Fibroblast of villous mesenchyme (primary cell): ENCODE measurements at places on chromosomes 6 and 20. TPM values are rescaled to one million over a fixed set of nuclear protein-coding genes. Genes with fewer than 3 reads are reported as not detected.
A peak's percentile ranks its signal among the peaks of the same experiment; 100 is the strongest.

GRCh38 chr6:88748141-88748540, 215.3 kb downstream of the RNGTT start:
- no peak for DNase-seq

DNA sequence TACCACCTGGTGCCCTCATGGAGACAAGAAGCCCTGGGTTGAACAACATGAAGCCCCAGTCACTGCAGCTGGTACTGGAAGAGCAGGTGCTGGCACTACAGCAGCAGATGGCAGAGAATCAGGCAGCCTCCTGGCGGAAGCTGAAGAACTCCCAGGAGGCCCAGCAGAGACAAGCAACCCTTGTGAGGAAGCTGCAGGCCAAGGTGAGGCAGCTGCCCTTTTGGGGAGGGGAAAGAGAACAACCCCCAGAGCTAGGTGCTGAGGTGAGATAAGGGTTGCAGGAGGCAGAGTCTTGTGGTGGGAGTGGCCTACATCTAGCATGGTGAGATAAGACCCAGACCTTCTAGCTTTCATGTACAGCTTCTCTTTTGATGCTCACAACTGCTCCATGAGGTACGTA, 7.0 kb downstream of the CEP250 start:
- DNase-seq, result no peak

- no peak for DNase-seq
These were observed 33.8 kb downstream of the FRMD1 start for GRCh38 chr6:168045141-168045691.

DNA sequence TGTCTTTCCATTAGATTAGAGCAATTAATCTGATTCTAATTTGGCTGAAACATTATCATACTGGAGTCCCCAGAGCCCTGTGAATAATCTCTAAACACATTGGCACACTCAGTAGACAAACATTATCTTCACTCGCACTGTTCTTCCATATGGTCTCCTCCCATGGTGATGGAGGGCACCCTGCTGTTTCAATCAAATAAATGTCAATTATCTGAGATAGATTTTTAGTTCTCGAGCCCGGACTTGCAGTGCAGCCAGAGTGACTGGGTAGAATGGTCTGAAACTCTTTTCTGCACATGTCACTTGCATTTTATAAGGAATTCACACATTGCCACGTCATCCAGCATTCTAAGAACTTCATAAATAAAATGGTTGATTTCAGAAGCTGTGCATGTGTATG, 90.6 kb upstream of the MAP3K7 start:
- no peak for DNase-seq

- DNase-seq, result peak; percentile 80
These were observed 59.7 kb downstream of the BANF2 start for GRCh38 chr20:17759449-17759848.

GRCh38 chr6:75935473-75935793, 137.0 kb downstream of the IMPG1 start:
- no peak for DNase-seq

- peak; percentile 82 for DNase-seq
These were observed 140.8 kb upstream of the CARMIL1 start for GRCh38 chr6:25138233-25138933.

GRCh38 chr20:45897289-45897688, 6.2 kb downstream of the CTSA start:
- no peak for DNase-seq

GRCh38 chr20:54047720-54048119, 22.7 kb downstream of the BCAS1 start:
- DNase-seq, result no peak

- DNase-seq, result no peak
These were observed 10.1 kb downstream of the RFX6 start for GRCh38 chr6:116887168-116887567.

DNA sequence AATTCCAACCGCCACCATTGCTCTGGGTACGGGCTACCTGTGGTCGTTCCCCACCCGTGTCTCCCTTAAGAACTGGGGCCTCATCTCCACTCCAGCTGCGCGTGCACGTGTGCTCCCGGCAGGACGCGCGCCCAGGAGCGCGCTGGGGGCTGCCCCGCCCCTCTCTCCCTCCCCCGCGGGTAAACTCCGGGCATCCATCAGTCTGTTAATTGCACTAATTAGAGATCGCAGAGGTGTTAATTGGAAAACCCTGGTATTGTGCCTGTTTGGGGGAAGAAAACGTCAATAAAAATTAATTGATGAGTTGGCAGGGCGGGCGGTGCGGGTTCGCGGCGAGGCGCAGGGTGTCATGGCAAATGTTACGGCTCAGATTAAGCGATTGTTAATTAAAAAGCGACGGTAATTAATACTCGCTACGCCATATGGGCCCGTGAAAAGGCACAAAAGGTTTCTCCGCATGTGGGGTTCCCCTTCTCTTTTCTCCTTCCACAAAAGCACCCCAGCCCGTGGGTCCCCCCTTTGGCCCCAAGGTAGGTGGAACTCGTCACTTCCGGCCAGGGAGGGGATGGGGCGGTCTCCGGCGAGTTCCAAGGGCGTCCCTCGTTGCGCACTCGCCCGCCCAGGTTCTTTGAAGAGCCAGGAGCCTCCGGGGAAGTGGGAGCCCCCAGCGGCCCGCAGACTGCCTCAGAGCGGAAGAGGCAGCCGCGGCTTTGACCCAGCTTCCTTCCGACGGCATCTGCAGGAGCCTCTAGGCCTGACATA, 14.4 kb downstream of the FOXP4 start:
- no peak for DNase-seq

DNA sequence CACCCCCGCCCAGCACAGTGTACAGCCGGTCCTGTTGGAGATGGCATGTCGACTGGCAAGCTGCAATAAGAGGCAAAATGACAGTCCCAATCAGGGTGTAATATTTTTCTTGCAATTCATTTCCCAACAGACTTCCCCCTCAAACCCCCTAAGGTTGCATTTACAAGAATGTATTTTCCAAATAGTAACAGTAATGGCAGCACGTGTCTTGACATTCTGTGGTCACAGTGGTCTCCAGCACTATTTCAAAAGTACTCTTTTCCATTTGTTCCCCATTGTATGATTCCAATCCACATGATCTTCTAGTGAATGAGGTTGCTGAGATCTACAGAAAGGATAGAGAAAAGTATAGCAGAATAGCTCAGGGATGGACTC, 97.8 kb upstream of the CARMIL1 start:
- no peak for DNase-seq

GRCh38 chr6:3999800-4000661, 78.9 kb downstream of the FAM217A start:
- DNase-seq, result no peak

- DNase-seq, result no peak
These were observed 48.3 kb downstream of the ZFP64 start for GRCh38 chr20:52143277-52143676.

DNA sequence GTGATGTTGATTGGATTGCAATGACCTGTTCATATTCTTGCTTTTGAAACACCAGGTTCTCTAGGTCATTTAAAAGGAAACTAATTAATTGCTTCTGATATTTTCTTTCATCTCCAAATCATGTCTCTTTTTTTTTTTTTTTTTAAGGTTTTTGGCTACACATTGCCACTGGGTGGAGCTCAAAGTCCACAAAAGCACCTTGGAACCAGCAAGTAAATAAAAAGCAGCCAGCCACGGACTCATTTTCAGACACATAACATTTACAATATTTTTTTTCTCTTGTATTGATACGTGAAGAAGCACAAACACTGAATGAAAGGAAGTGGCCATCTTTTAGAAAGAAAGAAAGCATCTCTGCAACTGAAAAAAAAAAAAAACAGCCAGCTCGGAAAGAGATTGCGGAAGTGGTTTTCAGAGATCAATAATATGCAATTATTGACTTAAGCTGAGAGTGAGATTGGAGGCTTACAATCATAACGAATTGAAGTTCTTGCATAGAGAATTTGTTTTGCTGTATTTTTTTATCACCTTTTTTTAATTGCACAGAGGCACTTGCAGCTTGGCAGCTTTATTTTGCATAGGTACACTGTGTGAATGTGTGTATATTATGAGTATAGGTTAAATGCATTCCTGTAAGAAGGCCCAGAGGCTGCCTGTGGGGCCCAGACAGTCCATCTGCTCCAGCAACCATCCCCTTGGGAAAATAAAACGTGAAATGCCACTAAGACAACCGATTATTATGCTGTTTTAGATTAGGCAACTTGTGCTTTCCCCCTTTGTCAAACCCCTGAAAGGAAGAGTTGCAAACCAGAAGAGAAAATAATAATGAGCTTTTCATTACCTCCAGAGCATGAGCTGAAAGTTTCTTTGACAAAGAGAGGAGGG, 28.2 kb downstream of the CGA start:
- DNase-seq, result peak; percentile 71

GRCh38 chr20:44703956-44704488, 11.1 kb upstream of the CCN5 start:
- DNase-seq, result no peak

- DNase-seq, result peak; percentile 38
These were observed 348 bp upstream of the AFDN start for GRCh38 chr6:167826230-167826895.

- peak; percentile 65 for DNase-seq
These were observed 201.2 kb upstream of the SMLR1 start for GRCh38 chr6:130625825-130626527.

- DNase-seq, result no peak
These were observed 43.1 kb upstream of the PHACTR3 start for GRCh38 chr20:59561228-59561605.

DNA sequence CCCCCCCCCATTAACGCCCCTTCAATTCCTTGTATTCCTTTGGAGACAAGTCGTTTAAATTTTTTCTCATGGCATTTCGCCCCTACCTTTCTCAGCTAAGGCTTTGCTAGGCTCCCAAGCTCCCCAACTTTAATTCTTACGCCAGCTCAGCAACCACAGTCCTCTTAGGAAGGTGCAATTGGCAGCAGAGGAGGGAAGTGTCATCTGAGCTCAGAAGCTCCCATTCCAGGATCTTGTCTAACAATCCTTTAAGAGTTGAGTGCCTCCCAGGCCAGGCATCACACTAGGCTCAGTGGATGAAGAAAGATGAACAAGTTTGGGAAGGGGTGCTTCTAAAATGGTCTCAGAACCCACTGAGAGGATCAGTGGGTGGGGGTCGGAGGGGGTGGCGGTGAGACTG, 131.2 kb upstream of the AKAP12 start:
- DNase-seq, result no peak

DNA sequence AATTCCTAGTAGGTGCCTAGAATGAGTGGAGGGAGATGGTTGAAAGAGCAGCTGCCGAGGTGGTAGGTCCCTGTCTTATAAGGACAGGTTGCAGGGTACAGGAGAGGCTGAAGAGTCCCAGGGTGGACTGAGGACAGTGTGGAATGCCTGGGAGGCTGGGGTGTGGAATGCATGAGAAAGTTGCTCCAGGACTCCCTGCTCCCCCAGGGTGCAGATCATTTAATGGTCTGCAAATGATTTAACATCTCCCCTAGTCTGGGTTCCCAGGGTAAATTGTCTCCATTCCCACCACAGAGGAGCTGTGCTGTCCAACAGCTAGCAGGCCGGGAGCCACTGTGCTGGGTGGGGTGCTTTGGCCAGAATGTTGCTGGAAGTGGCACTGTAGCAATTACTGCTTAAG, 76.0 kb downstream of the CD83 start:
- DNase-seq, result no peak

- no peak for DNase-seq
These were observed 12.2 kb downstream of the SAYSD1 start for GRCh38 chr6:39102821-39103136.

GRCh38 chr6:161917645-161918044, 643.8 kb upstream of the AGPAT4 start:
- no peak for DNase-seq

DNA sequence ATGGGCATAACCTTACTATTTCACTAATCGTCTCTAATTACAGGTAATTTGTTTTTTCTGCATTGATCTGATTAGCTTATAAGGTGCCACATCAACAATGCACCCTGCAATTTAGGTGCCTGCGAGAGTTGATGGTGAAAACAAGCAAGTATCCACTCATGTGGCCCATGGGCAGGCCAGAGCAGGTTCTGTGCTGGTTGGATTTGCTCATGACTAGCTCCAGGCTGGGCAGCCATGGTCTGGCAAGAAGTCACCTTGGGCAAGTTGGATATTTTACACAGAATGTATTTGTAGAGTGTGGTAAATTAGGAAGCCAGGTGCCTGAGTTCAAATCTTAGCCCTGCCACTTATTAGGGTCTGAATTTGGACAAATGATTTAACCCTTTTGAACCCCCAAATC, 25.3 kb downstream of the RAB44 start:
- no peak for DNase-seq

- no peak for DNase-seq
These were observed 61.5 kb downstream of the DLL1 start for GRCh38 chr6:170229396-170229795.

DNA sequence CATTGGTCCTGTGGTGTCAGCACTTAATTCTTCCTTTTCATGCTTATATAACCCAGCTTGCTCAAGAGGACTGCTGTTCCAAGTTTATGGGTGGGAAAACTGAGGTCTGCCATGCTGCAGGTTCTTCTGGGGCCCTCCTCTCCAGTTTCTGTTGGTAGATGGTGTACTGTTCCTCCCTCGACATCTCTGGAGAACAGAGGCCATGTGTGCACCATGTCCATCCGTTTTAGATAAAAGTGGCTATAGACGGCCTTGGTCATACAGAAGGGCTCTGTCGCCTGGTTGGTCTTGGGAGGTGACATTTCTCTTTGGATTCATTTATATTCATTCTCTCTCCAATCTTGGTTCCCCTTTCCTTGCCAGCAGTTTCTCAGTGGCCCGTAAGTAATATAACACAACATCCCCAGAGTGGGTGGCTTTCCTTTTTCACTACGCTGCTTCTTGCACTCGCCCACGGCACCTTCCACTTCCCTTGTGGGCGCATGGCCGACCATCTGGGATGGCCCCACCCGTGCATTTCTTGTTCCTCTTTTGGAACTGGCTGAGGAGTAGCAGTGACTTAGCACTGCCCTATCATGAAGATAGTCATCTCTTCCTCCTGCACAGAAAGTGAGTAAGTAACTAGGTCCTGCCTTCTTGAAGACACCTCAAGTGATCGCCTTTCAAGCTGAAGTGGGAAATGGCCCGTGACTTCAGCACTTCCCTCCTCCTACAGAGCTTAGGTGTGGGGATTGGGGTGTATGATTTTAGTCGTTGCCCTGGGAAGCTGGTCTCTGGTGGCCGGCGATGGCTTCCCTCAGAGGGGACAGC, 94.2 kb downstream of the RREB1 start:
- no peak for DNase-seq

DNA sequence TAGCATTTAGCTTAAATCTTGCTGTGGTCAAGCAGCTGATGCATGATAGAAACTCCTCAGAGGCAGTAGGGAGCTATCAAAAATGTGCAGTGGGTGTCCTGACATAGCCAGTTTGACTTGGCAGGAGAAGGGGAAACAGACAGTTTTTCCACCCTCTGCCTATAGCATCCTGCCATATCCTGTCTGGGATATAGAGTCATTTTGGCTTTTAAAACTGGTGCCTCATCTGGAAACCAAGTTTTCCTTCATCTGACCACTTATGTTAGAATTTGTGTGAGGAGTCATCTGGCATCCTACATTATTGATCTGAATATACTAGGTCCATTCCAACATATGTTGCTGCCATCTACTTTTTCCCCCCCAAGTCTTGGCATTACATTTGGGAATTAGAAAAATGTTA, 284.1 kb downstream of the CD109 start:
- DNase-seq, result no peak

Gene ENPP1
- total RNA-seq, result 6.0 and 8.4 TPM in 2 replicates

Gene NXT1
- 22.9 and 25.4 TPM in 2 replicates for total RNA-seq

Gene CLDN20
- total RNA-seq, result not detected in 2 replicates

Gene GRM1
- under 0.01 TPM in 1 of 2 replicates, not detected in the other for total RNA-seq

Gene DDO
- 1.9 and 3.9 TPM in 2 replicates for total RNA-seq

Gene CSTF1
- total RNA-seq, result 22.9 and 40.6 TPM in 2 replicates

Gene CCN2
- total RNA-seq, result 177 and 217 TPM in 2 replicates

Gene SMLR1
- not detected in 2 replicates for total RNA-seq

Gene TMC2
- not detected in 2 replicates for total RNA-seq

Gene FKBP1C
- 0.43 and 1.6 TPM in 2 replicates for total RNA-seq

Gene DEFB124
- not detected in 2 replicates for total RNA-seq

Gene CCND3
- total RNA-seq, result 25.8 and 42.3 TPM in 2 replicates

Gene CST2
- not detected in 2 replicates for total RNA-seq

Gene CTAGE9
- not detected in 2 replicates for total RNA-seq

Gene ADAM33
- 44.8 and 53.1 TPM in 2 replicates for total RNA-seq
